ENCODE measurements at places on chromosomes 3 and 15.

- DNase-seq = no peak
Observed at GRCh38 chr15:80785335-80785734, 6.2 kb downstream of the CEMIP start.

GRCh38 chr15:28955160-28955992, 69.6 kb downstream of the APBA2 start:
- DNase-seq = no peak

GRCh38 chr3:50573566-50574443, 4.5 kb downstream of the HEMK1 start:
- no peak for DNase-seq

- DNase-seq = no peak
Observed at GRCh38 chr3:98274914-98275313, 7.4 kb upstream of the OR5H2 start.

- DNase-seq = no peak
Observed at GRCh38 chr15:77854980-77855379, 222.3 kb upstream of the LINGO1 start.

DNA sequence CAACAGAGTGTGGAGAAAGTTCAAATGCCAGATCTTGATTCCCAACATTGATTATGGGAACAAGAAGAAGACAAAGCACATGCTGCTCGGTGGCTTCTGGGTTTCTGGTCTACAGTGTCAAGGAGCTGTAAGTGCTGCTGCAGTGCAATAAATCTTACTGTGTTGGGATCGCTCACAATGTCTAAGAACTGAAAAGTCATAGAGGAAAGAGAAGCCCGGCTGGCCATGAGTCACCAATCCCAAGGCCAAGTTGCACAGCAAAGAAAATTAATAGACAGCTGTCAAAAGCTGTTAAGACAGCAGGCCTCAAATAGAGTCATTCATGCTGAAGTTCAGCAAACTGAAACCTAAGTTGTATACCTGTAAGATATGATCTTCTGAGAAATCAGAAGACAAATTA, 33.2 kb upstream of the SPPL2A start:
- no peak for DNase-seq

DNA sequence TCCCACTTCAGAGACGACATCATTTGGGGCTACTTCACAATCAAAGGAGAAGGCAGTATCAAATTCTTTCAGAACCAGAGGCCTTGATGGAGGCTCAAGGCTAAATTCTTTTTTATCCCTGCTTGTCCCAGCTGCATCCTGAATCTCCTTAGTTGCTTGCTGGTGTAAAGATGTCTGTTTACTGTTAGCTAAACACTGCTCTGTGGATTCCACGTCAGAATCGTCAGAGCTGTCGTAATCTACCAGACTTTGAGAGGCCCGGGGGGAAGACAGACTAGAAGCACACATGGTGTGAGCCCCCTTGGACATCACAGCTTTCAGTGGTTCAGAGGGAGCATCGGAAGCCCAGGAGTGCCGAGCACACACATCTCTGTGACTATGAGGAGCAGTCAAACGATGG, 32.6 kb downstream of the LINS1 start:
- no peak for DNase-seq

GRCh38 chr3:134251731-134252391, 1.2 kb upstream of the RYK start:
- no peak for DNase-seq

DNA sequence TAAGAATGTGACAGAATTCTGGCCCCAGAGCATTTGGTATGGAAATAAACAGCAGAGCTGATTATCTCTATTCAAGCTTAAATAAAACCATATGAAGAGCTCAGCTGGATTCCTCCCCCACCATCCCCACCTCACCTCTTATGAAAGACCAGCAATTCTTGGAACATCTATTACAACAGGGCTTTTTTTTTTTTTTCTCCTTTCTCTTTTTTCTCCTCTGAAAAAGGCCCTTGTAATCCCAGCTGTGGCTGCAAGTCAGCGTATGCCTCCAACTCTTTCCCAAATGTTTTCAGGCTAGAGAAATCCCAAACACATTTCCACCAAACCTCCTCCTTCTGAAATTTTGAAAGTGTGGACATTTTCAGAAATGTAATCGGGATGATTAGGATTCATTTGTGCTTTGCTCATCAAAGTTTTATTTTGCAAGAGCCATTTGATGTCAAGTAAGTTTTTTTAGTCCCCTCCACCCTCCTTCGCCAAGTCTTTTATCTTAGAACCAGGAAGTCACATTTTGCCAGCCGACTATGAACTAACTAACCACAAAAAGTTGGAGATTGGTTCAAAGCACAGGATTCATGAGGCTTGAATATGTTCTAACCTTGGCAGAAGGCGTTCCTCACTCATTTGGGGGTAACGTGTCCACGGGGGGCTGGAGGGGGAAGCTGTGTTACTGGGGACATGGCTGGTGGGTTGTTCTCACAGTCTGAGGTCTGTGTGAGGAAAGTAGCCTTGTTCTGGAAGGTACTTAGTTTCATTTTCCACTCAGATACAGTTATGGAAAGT, 142.0 kb upstream of the PDZRN3 start:
- DNase-seq = no peak

All from RWPE2 (cell line).